ENCODE measurements at places on chromosomes 1 and 21. TPM values are rescaled to one million over a fixed set of nuclear protein-coding genes. Genes with fewer than 3 reads are reported as not detected.
A peak's percentile ranks its signal among the peaks of the same experiment; 100 is the strongest.

- peak; percentile 84 for DNase-seq
Measured at GRCh38 chr1:225896937-225897549, 8.1 kb upstream of the LEFTY1 start.

DNA sequence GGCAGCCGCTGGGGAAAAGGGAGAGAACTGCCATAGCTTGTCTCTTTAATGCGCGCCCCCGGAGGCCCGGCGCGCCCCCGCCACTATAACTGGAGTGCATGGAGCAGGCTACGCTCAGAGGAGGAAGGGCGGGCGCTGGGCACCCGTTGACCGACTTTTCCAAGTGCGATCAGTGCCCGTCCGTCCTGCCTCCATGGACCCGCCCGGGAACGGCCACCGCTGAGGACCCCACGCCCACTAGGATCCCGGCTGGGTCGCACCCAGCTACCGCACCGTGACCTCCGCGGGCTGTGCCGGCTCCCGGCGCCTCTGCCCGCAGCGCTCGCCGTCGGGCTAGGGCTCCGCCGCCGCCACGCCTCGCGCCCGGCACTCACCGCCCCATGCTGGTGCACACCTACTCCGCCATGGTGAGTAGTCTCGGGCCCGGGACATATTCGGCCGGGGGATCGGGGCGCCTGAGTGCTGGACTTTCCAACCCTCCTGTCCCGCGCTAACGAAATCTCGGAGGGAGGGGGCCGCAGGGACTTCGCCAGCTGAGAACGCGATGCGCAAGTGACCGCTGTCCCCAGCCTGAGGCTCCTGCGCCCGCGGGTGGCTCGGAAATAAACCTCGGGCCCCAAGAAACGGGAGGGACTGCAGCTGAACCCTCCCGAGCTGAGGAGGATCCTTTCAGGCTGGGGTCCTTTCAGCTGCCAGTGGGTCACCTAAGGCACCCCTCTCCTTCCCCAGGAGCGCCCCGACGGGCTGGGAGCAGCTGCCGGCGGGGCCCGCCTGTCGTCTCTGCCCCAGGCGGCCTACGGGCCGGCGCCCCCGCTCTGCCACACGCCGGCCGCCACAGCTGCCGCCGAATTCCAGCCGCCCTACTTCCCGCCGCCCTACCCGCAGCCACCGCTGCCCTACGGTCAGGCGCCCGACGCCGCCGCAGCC is at the start of gene TFAP2E:
TFAP2E (plus strand) TSS at position 117 of the 927 bp plus-strand sequence; CDS start at position 381, 264 bp downstream.
- DNase-seq, result no peak

- no peak for DNase-seq
Measured at GRCh38 chr1:998745-998994, 1.2 kb downstream of the HES4 start.

- no peak for DNase-seq
Measured at GRCh38 chr1:51044834-51045233, 57.2 kb upstream of the C1orf185 start.

DNA sequence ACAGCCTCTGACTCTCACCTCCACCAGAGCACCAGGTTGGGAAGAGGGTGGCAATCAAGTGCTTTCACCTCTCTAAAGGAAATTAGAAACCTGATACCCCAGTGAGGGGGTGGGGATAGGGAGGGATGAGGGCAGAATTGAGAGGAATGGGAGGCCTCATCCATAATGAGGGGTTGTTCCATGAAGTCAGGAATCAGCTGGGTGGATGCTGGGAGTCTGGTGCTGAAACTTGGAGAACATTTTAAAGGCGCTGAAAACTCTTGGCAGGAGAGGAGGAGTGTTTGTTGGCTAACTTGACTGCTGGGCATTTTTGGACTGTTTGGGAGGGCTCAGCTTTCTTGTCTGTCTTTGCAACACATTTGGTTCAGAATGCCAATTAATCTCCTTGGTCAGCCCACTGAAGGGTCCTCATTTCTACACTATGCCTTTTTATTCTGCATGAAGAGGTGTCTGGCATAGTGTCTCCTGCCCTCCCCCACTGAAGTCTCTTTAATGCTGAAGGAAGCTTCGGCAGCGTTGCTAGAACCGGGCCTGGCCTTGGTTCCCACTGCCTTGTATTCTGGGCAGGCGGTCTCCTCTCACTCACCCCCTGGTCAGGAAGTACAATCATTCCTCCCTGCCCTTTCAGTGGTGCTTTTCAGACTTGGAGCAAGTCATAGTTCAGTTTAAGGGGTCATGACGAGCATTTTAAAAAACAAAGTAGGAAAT is 2.2 kb downstream of the PHGDH start:
- no peak for DNase-seq

DNA sequence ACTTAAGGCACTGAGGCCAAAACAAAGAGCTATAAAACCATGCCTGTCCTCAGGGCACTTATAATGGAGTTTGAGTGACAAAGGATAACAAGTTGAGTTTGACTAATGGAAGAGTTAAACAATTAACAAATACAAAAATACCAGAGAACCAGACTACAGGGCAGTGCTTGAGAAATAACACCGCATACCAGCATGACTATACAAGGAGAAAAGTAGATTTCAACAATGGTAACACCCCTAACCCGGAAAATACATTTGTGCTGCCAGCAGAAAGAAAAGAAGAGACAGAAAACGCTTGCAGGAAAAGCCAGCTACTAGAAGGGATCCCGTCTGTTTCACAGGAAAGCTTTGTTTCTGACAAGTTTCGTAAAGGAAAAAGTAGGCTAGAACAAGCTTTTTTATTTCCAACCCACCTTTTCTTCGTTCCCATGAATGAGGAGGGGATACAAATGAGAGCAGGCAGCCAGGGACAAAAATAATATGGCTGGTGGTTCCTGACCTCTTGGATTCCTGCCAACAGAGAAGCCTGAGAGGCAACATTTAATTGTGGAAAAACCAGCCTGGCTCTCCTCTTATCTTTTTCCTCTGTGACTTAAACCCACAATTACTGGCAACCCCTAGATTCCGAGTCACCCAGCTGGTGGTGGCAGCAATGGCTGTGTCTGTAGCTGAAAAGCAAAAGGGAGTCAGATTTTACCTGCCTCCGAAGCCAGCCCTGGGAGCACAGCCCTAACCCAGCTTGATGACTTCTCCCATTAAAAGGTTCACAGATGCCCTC is 56.5 kb downstream of the WLS start:
- DNase-seq, result no peak

DNA sequence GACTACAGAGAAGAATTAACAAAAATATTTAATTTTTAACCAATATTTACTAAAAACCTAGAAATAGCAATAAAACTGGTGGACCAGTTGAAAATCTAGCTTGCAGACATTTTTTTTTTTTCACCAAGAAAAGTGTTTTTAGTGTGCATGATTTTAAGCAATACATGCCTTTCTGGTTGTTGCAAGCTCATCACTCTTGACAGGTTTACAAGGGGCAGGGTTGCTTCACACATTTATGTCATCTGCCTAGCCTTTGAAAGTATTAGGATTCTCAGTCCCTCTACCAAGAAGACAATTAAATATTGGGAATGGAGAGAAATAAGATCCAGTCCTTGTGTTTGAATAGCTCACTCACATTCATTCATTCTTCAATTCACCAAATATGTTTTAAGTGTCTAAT is 53.8 kb upstream of the LYPLAL1 start:
- no peak for DNase-seq

DNA sequence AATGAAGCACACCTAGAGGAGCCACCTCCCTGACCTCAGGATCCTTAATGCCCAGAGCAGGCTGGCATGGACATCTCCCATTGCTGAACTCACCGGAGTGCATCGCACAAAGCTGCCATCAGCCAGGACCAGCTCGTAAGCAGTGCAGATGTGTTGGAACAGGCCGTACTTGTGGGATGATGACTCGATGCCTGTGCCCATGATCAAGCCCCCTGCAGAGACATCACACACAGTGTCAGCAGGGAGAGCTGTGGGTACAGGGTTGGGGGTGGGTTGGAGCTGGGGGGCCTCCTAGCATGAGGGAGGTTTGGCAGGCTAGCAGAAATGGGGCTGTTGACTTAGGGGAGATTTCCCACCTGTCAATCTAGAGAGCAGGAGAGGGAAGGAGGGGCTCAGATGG is 12.0 kb downstream of the DHCR24 start:
- no peak for DNase-seq

GRCh38 chr1:185627761-185628501 is 106.3 kb upstream of the HMCN1 start:
- DNase-seq, result no peak

DNA sequence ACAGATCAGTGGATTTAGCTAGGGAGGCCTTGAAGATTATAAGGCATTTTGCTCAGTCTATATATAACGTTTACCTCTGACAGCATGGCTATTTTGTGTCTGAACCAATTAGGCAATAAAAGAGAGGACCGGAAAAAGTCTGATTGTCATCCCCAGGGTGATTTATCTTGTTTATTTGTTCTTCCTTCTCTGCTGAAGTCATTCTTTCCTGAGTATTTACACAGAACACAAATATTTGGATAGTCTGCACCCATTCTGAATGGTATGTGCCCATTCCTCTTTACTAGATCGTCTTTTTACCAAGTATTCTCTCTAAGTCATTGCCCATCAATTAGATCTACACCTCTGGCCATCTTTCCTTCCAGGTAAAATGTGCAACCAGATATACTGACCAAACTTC is 1602.9 kb downstream of the KCNT2 start:
- no peak for DNase-seq

DNA sequence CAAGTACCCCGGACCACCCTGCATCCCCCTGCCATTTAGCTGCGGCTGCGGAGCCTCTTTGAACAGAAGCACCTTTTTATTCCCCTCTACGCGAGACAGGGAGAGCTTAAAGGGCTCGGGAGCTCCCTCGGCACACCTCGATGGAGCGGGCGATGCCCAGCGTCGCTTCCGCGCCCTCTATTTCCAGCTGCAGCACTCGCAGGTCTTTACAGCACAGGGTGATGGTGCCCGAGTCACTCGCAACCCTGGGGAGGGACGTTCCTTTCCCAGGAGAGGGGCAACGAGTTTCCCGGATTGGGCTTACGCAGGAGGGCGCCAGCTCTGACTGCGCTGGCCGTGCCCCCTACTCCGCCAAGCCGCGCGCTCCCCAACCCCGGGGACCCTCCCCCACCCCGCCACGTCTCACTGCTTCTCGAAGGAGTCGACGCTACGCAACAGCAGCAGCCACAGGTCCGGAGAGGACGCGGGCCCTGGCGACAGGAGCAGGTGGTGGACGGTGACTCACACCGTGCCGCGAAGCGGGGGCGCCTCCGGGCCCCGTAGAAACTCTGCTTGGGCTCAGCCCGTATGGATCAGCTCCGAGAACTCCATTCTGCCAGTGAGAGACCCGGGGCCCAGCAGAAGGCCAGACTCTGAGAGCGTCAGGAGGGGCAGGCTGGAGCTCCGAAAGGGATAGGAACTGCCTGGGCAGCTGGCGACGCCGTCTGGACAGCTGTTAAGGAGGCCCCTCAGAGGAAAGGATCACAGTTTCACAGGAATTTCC is 5.8 kb upstream of the FAM167B start:
- no peak for DNase-seq

GRCh38 chr1:91754348-91754747 is 131.6 kb downstream of the TGFBR3 start:
- no peak for DNase-seq

- no peak for DNase-seq
Measured at GRCh38 chr1:174682419-174683008, 234.8 kb downstream of the GPR52 start.

DNA sequence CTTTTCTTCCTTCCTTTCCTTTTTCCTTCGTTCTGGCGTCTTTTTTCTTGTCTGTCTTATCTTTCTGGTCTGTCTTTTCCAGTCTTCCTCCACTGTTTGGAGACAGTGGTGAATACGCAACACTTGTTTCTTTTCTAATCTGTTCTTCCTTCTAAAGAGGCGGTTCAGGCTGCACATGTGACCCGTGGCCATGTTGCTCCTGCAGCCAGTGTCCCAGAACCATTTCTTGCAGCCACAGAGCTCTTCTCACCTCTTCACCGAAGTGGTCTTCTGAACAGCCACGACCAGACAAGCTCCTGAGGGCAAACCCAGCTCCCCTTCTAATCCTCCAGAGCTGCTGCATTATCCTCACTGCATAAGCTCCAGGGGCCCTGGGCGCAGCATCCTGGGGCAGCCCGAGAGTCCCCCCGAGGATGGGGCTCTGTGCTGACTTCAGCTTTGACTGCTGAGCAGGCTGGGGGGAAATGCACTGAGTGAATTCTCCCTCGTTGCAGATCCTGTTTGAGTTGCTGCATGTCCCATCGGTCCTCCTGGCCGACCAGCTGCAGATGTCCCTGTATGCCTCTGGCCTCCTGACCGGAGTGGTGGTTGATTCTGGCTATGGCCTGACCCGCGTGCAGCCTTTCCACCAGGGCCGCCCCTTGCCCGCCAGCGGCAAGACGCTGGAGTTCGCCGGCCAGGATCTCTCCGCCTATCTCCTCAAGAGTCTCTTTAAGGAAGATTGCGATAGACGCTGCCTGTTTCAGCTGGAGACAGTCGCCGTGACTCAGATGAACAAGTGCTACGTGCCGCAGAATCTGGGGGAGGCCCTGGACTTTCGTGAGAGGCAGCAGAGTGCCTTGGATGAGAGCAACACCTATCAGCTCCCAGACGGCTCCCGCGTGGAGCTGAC is 70.4 kb downstream of the ACTL8 start:
- no peak for DNase-seq

DNA sequence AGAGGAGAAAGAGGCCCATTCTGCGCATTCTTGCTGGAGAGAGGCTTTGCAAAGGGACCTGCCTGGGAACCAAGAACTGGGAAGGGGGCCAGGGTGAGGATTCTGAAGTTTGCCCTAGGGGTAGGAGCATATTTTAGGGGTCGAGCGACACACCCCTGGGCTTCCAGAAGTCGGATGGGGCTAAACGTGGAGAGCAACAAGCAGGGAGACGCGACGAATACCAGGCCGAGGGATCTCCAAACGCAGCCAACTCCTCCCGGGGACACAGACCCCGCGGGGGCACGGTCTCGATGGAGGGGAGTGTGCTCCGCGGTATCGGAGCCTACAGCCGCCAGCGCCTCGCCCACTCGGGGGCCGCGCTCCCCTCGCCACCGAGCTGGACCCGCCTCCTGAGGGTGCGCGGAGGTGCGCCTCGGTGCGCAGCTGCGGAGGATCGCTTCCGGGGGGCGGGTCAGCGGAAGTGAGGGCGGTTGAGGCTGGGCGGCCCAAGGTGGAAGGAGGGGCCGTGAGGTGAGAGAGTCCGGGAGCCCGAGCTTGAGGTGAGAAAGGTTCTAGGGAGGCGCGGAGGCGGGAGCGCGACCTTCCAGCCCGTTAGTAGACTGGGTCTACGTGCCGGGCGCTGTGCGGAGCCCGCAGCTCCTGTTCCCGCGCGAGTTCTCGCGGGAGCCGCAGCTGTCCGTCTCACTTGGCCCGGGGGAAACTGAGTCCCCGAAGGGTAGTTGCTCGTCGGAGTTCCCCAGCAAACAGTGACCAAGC is at the start of gene MTFR1L:
MTFR1L (plus strand) TSS at position 464 of the 756 bp plus-strand sequence. CDS start 3,151 bp downstream, outside the sequence.
- DNase-seq, result peak; percentile 89

GRCh38 chr1:8629241-8630091 is 188.0 kb downstream of the RERE start:
- no peak for DNase-seq

The ADCY10 gene
- not detected for polyA plus RNA-seq

The CD34 gene
- polyA plus RNA-seq, result not detected

The C1QB gene
- polyA plus RNA-seq, result not detected

The CFAP74 gene
- polyA plus RNA-seq, result not detected

The PDPN gene
- polyA plus RNA-seq, result not detected

The F3 gene
- polyA plus RNA-seq, result not detected

The CD52 gene
- 6,804 TPM for polyA plus RNA-seq
